Caco-2 (cell line): ENCODE measurements at places on chromosomes 2 and 18.

- no peak for DNase-seq
Measured at GRCh38 chr18:50709193-50709592, 110.6 kb downstream of the MRO start.

GRCh38 chr2:16181062-16181740 lies 240.9 kb downstream of the MYCN start:
- DNase-seq, result no peak

DNA sequence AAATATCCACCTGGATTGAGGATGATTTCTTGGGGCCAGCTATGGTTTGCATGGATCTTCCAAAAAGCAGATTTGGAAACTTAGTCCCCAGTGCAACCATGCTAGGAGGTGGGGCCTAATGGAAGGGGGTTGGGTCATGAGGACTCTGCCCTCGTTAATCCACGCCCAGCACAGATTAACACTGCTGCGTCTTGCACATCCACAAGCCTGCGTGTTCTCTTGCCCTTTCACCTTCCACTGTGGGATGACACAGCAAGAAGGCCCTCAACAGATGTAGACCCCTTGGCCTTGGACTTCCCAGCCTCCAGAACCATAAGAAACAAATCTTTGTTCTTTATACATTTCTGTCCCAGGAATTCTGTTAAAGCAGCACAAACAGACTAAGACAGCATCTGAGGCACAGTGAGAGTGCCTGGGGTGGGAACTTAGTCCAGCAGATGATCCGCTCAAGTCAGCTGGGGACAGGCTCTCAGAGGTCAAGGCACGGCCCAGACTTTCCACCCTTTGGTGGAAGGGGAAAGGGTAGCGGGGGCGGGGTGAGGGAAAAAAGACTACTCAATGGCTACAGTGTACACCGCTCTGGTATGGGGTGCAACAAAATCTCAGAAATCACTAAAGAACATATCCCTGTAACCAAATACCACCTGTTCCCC lies 2.4 kb downstream of the RAB17 start:
- DNase-seq, result no peak

DNA sequence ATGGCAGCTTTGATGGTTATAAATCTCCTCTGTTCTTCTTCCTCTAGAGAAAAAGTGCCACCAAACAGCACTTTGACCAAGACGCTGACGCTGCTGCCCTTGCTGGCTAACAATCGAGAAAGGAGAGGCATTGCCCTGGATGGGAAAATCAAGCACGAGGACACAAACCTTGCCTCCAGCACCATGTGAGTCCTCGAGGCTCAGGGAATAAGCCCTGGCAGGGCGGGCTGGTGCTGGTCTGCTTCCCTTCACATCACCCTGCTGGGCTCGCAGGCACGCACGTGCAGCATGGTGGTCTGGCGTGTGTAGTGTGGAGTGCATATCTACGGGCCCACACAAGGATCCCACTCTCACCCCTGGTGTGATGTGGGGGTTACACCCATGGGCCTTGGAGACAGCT lies 19.4 kb upstream of the DGKD start:
- DNase-seq, result no peak

DNA sequence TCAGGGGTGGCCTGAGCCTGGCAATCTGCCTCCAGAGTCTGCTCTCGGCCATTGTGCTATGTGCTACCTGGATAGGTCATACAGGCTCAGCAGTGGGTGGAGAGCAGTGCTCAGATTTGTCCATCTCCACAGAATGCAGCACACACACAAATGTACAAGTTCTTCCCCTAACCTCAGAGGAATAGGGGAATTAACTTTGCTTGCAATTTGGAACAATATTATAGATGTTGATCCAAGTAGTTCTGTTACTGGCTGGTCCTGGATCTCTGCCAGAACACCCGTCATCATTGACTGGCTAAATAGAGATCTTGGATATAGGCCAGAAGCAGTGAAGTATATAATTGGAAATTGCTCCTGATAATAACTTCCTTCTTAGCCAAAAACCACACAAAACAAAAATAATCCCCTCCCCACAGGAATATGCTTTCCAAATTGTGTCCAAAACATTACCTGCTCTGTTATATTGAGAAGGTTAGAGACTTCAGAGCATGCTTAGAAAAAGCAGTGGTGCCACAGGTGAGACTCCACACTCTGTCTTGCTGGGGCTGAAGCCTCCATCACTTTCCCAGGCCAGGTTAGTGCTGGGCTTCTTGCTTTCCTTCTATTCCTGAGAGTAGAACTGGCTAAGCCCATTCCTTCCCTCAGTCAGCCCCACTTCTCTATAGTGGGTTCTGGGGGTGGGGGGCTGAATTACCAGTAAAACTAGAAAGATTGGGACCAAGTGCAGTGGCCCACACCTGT lies 38.8 kb downstream of the NCAPH start:
- no peak for DNase-seq

DNA sequence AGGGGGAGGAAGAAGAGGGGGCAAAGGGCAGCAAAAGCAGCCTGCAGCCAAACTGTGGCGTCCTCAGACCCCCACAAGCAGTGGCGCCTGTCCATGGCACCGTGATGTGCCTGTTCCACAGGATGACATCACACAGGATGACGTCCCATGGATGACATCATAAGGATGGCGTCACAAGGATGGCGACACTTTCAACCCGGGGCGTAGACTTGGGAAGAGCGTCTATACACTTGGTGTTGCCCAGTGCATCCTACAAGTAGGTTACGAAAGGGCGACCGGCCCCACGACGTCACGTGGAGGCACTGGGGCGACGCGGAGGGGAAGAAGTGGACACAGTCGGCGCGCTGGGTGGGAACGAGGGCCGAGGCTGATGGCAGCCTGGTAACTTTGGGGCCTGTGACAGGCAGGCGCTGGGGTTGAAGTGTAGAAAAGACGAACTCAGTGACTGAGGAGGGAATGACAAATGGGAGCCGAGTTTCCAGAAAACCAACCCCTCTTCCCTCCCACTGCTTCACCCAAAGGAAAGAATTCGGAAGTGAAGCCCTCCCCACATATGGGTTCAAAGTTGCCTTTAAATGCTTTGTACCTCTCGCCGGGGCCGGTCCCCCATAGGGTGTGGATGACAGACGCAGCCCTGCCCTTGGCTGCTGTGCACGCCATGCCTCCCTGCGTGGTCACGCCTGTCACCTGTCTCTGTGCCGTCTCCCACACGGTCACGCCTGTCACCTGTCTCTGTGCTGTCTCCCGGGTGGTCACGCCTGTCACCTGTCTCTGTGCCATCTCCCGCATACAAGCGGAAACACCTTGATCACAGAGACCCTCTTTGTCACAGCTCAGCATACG lies 13.4 kb upstream of the KCNG2 start:
- no peak for DNase-seq

DNA sequence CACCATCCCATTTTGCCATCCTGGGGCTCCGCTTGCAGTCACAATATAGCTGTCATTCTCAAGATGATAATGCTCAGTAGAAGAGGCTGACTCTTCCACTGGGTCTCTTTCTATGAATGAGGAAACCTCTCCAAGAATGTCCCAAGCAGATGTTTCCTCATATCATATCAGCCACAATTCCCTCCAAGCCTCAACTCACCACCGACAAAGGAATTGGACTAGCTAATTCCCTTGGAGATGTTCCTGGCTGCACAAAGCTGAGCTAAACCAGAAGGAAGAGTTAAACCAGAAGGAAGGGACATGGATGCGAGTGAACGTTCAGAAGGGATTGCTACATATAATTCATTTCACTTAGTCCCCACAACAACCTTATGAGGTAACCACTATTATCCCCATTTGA lies 65.0 kb upstream of the NPAS2 start:
- no peak for DNase-seq

- DNase-seq, result no peak
Measured at GRCh38 chr2:141380008-141380979, 750.5 kb downstream of the LRP1B start.

GRCh38 chr2:229669841-229670240 lies 44.5 kb downstream of the DNER start:
- no peak for DNase-seq

DNA sequence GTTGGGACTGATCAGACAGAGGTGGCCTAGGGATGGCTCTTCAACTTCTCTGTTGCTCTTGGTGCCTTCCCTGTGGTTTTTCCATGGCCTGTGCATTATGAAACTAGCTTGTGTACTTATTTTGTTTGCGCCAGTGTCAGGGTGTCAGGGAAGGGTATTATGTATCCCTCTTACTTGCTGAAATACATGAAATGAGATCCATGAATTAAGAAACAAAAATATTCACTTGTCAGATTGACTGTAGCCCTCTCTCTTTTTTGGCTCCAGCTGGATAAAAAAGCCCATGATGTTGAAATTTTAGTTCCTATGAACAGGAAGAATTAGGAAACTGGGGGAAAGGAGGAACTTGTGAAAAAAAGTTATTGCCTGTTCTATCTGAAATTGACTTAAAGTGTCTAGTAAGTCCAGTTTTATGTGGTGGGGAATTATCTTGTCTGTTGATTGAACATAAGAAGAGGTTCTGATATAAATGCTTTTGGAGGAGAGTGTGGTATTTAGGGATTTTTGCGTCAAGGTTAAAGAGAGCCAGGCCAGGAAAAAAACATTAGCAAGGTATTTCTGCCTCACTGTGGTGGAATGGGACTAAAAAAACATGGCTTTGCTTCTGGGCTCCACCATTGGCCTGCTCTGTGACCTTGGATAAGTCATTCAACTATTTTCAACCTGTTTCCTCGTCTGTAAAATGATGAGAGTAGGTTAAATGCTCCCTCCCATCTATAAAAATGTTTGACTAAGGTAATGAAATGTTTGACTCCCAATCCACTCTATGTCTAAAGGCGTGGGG lies 12.0 kb downstream of the UGP2 start:
- DNase-seq, result no peak

DNA sequence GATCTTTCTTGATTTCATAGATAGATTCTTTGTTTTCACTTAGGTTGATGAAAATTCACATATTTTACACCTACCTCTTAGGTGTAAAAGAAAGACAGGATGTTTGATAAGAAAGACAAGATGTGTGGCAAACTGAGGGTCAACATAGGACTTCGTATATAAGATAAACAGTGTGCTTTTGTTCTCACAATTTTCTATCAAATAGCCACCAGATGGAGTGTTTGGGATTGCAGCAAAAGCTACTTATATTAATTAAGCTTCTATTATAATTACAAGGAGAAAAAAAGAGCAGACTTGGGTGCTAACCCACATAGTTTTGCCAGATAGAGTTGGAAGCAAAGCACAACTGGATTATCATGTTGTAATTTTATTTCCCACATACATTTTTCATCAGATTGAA lies 232.9 kb downstream of the CDH7 start:
- DNase-seq, result no peak

GRCh38 chr2:43420389-43420801 lies 175.4 kb downstream of the THADA start:
- no peak for DNase-seq

DNA sequence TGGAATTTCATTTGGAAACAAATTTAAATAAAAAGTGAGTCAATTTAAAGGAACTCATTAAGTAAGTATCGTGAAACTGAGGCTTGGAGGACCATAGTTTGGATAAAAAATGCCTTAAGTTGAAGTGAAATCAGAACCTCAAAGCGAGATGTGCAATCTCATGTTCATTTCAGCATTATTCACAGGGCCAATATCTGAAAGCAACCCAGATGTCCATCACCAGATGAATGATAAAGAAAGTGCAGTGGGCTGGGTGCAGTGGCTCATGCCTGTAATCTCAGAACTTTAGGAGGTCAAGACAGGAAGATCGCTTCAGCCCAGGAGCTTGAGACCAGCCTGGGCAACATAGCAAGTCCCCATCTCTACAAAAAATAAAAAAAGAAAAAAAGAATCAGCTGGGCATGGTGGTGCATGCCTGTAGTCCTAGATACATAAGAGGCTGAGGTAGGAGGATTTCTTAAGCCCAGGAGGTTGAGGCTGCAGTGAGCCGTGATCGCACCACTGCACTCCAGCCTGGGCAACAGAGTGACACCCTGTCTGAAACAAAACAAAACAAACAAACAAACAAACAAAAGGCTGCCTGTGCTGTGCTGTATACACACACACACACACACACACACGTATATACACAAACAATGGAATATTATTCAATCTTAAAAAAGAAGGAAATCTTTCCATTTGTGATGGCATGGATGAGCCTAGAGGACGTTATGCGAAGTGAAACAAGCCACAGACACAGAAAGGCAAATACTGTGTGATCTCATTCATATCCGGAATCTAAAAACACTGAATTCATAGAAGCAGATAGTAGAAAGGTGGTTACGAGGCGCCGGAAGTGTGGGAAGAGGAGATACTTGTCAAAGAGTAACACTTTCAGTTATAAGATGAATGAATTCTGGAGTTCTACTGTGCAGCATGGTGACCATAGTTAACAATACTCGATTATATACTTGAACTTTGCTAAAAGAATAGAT lies 14.5 kb downstream of the SH3RF3 start:
- no peak for DNase-seq

DNA sequence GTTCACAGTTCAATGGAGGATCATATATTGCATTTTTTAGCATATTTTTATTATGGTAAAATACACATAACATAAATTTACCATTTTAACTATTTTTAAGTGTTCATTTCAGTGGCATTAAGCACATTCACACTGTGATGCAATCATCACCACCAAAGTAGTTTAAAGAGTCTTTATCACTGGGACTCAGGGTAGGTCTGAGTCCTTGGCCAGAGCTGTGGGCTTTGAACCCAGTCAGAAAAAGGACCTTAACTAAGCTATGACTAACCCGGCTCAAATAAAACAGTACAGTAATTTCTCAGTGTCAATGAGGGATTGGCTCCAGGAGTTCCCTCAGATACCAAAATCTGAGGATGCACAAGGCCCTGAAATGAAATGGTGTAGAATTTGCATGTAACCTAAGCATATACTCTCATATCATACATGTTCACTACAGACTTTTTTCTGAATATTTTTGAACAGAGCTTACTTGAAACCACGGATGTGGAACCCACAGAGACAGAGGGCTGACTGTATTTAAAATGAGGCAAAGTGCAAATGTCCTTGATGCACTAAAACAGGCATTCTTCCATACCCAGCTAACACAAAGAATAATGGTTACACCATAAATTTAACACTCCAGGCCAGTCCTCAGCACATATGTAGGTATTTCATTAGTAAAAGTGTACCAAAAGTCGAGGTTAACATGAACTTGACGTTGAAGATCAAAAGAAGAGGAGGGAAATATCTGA lies 246.2 kb downstream of the LNPK start:
- no peak for DNase-seq

GRCh38 chr2:25310965-25311864 lies 30.5 kb downstream of the DNMT3A start:
- no peak for DNase-seq

DNA sequence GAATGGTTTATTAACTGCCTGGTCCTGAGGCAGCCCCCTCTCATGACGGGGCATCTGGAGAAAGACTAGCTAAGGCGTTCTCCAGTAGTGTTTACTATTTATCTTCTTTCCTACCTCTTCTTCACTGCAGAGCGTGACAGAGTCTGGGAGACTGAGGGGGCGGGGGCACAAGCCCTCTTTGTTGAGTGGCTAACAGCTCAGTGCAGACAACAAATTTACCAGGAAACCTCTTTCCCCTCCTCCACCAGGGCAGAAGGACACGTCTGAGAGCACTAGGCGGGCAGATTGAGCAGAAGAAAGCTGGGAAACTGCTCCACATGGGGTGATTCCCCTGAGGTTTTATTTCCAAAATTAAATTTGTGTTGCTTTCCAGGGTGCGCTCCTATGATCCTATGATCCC lies 322.1 kb downstream of the CNTNAP5 start:
- no peak for DNase-seq

- DNase-seq, result no peak
Measured at GRCh38 chr2:45000921-45001868, 8.1 kb downstream of the SIX2 start.

GRCh38 chr18:63951302-63951705 lies 2.2 kb downstream of the HMSD start:
- no peak for DNase-seq
